ENCODE measurements at places on chromosomes 7 and 10. TPM values are rescaled to one million over a fixed set of nuclear protein-coding genes. Genes with fewer than 3 reads are reported as not detected.

ATOH7 gene
- 1.2 TPM for total RNA-seq

CTNNA3 gene
- 1.5 TPM for total RNA-seq

CALCR gene
- total RNA-seq: not detected

FXYD4 gene
- not detected for total RNA-seq

FRMD4A gene
- 13.8 TPM for total RNA-seq

COL13A1 gene
- total RNA-seq: 0.48 TPM

C10orf62 gene
- 3.7 TPM for total RNA-seq

CADPS2 gene
- total RNA-seq: 13.2 TPM

FEZF1 gene
- not detected for total RNA-seq

CPA2 gene
- total RNA-seq: 1.9 TPM

PDGFA gene
- total RNA-seq: 2.7 TPM

PIP gene
- not detected for total RNA-seq

VIPR2 gene
- 0.28 TPM for total RNA-seq

TDRD1 gene
- 0.05 TPM for total RNA-seq

LIMK1 gene
- 3.7 TPM for total RNA-seq

ARHGEF5 gene
- total RNA-seq: 11.6 TPM

ZNF655 gene
- 24.0 TPM for total RNA-seq

CARD11 gene
- total RNA-seq: 0.63 TPM

CYP3A7 gene
- total RNA-seq: 17.5 TPM

TEX47 gene
- not detected for total RNA-seq

CACNA2D1 gene
- 0.91 TPM for total RNA-seq

PCGF5 gene
- 25.0 TPM for total RNA-seq

AKR1C4 gene
- total RNA-seq: 292 TPM

AKR1B1 gene
- 9.7 TPM for total RNA-seq

CFAP70 gene
- 2.8 TPM for total RNA-seq

OLAH gene
- not detected for total RNA-seq

AKR1C8 gene
- 24.7 TPM for total RNA-seq

CCL24 gene
- total RNA-seq: 0.88 TPM

DNAJC12 gene
- 14.3 TPM for total RNA-seq

NUTM2B gene
- total RNA-seq: 0.40 TPM

THSD7A gene
- 1.6 TPM for total RNA-seq

PRKG1 gene
- 1.2 TPM for total RNA-seq

OR2A7 gene
- total RNA-seq: 1.9 TPM

NEUROD6 gene
- total RNA-seq: not detected

MKX gene
- 0.30 TPM for total RNA-seq

GRM3 gene
- not detected for total RNA-seq

HOXA3 gene
- total RNA-seq: 0.30 TPM

HOXA10 gene
- 0.10 TPM for total RNA-seq

CYP2W1 gene
- 0.08 TPM for total RNA-seq

AMZ1 gene
- total RNA-seq: 0.83 TPM

PRTFDC1 gene
- total RNA-seq: 0.63 TPM

CFTR gene
- total RNA-seq: 1.1 TPM

DNAJC9 gene
- 5.8 TPM for total RNA-seq

PDK4 gene
- total RNA-seq: 77.4 TPM

PARD3 gene
- total RNA-seq: 19.1 TPM

TMEM140 gene
- 32.4 TPM for total RNA-seq

CUL2 gene
- 12.3 TPM for total RNA-seq

ADRA2A gene
- total RNA-seq: 0.53 TPM

GPRIN2 gene
- total RNA-seq: 1.1 TPM
